ENCODE measurements at places on chromosomes 7 and 10.

DNA sequence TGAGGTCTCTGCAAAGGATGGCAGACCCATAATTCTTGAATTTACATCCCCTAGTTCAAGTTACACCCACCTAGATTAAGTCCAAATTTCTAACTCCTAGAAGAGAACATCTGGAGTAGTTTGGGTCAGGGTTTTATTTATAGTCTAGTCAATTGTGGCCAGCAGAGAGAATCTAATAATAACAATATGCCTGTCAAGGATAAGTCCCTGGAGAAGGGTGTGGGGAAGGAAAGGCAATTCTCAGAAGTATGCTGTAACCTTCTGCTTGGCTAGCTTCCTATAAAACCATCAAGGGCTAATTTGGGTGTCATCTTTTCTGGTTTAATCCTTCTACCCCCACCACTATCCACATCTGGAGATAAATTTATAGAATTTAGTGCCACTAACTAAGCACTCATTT lies 52.8 kb upstream of the SEMA3E start:
- DNase-seq, result no peak

DNA sequence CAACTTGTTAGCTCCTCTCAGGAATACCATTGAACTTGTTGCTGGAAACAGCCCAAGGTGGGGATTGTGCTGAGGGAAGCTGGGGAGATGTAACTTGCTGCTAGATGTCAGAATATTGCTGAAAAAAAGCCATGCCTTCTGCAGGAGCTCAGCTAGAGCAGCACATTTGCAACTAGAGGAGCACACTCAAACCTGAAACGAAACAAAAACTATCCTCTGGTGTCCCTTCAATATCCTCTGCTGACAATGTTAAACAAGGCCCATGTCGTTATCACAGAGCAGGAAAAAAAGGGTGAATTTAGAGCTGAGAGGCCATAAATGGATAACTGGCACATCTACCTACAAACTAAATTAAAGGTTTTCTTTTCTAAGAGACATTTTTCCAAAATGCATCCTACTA lies 53.7 kb upstream of the MACC1 start:
- no peak for DNase-seq

- DNase-seq, result no peak
Observed at GRCh38 chr7:26195867-26196657, 4.5 kb downstream of the HNRNPA2B1 start.

DNA sequence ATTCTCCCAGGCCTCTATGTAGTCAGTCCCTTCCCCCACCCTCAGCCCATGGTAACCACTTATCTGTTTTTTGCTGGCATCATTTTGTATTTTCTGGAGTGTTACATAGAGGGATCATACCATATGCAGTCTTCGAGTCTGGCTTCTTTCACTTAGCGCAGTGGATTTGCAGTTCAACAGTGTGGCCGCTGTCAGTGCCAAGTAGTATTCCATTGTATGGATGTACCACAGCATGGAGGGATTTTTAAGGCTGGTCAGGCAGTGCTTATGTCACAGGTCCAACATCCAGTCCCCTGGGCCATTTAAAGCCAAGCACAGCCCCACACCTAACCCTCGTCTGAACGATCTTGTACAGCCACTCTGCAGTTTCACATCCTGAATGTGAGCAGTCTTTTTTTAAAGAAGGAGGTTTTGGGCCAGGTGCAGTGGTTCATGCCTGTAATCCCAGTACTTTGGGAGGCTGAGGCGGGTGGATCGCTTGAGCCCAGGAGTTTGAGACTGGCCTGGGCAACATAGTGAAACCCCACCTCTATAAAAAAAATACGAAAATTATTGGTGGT lies 121.8 kb downstream of the CUX1 start:
- DNase-seq, result no peak

DNA sequence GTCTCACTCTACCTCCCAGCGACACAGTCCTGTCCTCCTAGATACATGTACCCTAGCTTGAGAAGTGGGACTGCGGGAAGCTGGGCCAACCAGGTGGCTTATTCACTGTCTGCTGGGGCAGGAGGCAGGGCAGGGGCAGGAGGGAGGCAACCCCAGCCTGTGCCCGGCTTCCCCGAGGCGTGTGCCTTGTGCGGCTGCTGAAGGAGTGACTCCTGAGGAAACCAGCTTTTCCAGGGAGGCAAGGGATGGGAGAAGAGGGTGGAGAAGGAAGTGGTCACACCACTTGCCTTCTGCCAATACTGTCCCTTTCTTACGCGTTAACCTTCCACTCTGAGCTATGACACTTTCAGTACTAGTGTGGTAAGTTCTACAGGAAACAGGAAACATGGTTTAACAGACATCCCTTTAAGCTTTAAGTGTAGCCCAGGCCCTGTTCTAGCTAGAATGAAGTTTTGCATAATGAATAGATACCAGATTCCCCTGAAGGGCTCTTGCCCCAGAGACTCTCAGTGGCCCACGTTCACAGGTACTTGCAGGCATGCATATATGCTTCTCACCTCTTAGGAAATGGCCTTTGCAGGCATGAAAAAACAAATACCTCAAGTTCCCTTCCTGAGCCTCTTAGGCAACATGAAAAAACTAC lies 40.6 kb downstream of the SYPL1 start:
- DNase-seq, result no peak

GRCh38 chr7:27747589-27748368 lies 7.8 kb downstream of the TAX1BP1 start:
- DNase-seq, result no peak

DNA sequence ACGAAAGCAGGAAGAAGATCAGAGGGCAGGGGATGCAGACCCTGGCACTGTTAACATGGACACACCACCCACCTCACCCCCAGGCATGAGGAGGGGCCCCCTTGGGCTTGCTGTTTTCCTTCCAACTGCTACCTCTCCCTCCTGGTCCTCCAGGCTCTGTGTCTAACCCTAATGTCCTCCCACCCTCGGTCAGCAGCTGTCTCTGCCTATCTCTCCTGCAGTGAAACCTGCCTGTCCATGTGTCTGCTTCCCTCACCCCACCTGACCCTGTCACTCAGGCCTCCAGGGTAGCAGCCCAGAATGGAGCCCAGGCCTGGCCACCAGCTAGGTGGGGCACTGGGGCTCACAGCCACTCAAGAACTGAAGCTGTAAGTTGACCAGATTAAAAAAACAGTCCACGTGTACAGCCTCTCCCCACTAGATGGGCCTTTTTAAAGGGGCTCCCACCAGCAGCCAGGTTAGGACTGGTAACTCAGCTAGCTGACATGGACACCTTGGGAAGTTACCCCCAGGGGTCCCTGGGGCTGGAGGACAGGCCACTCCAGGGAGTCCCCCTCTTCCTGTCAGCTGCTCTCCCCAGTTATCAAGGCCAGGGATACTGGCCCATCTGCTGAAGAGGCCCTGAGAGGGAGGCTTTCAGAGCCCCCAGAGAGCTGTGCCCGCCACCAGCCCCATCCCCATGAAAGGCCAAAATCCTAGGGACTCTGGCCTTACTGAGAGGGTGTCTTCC lies 1.5 kb downstream of the SMARCD3 start:
- no peak for DNase-seq

GRCh38 chr10:65130162-65130758 lies 1609.1 kb downstream of the REEP3 start:
- DNase-seq, result no peak

GRCh38 chr10:50322077-50322476 lies 70.8 kb upstream of the ASAH2 start:
- no peak for DNase-seq

DNA sequence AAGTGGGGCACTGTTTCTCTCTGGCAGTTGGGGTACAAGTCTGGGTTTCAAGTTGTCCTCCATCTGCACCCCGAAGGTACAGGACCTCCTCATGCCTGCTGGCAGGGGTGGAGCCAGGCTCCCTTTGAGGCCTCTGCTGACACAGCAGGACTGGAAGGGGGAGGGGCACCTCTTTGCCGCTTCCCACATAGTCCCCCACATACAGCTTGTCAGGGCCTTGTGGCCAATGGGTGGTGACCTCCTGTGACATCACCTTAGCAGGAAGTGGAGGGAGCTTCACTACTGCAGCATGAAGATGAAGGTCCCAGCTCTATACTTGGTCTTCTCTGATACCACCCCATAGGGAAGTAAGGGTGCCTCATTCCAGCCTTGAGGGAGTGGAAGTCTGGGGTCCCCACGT lies 167.8 kb downstream of the RAMP3 start:
- no peak for DNase-seq

- DNase-seq, result no peak
Observed at GRCh38 chr7:16531707-16532106, 5.1 kb downstream of the LRRC72 start.

DNA sequence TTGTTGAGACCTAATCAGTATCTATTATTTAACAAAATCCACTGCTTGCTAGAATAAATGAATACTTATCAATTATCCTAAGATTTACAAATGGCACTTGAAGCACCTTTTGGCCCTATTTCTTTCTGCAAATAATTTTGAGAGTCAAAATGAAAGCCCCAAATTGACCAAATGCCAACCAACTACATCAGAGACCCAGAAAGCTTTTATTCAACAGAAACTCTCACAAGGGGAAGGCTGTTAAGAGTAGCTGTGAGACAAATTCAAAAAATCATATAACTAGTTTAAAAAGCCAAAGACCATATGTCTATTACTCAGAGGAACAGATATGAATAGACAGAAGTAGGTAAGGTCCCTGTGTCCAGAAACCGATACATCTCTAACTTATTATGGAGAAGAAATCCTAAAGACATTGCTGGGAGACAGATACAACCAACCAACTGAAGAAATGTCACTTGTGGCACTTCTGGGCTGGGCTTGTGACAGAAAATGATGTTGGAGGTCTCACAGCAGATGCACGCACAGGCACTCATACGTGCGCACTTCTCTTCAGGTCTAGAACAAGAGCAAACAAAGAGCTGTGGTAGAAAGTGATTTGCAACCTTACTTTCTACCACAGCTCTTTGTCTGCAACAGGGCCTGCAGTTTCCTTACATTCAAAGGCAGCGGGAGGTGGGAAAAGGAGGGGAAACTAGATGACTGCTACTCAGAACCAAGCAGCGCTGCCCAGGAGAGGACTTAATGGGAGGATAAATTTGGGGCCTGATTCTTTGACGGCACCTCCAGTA lies 58.6 kb upstream of the KCNIP2 start:
- no peak for DNase-seq

DNA sequence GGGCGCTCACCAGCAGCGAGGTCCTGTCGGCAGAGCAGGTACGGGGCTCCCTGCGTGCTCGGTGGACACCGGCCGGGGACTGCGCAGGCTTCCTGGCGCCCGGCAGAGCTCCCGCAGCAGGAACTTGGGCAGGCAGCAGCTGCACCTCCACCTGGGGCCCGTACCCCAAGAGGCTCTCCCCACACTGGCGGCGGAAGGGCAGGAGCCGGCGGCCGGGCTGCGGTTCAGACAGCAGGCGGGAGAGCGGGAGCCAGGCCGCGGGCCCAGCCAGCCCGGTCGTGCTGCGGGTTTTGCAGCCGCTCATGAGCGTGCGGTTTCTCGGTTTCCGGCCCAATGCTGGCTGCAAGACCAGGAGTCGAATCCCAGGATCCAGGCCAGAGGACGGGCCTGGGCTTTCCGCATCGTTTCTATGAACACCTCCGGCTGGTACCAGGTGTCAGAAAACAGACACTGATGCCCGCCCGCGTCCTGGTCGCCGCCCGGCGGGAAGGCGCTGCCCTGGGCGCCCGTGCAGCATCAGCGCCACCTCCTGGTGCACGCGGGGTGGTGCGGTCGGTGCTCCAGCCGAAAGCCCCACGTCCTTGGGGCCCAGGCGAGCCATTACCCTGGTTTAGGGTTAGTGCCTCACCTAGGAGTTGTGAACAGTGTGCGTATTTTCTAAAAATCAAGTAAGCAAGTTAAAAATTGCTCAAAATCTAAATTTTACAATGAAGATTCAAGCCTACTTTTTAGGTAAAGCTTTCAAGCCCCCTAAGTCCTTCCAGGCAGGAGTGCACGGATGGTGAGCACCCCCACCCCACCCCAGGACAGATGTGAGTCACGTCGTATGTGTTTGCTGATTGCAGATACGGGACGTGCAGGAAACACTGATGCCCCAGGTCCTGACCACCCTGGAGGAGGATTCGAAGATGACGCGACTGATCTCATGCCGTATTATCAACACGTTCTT lies 47.4 kb upstream of the PRKAR1B start:
- DNase-seq, result no peak

DNA sequence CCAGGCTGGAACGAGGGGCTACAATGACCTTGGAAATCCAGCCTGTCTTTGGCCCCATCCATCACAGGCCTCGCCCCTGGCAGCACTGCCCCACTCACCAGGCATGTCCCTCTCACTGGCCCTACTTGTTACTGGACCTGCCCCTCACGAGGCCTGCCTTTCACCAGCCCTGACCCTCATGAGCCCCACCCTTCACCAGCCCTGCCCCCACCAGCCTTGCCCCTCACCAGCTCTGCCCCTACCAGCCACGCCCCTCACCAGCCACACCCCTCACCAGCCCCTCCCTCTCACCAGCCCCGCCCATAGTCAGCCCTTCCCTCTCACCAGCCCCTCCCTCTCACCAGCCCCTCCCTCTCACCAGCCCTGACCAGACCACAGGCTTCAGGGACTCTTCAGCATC lies 57.8 kb downstream of the COL26A1 start:
- DNase-seq, result no peak

DNA sequence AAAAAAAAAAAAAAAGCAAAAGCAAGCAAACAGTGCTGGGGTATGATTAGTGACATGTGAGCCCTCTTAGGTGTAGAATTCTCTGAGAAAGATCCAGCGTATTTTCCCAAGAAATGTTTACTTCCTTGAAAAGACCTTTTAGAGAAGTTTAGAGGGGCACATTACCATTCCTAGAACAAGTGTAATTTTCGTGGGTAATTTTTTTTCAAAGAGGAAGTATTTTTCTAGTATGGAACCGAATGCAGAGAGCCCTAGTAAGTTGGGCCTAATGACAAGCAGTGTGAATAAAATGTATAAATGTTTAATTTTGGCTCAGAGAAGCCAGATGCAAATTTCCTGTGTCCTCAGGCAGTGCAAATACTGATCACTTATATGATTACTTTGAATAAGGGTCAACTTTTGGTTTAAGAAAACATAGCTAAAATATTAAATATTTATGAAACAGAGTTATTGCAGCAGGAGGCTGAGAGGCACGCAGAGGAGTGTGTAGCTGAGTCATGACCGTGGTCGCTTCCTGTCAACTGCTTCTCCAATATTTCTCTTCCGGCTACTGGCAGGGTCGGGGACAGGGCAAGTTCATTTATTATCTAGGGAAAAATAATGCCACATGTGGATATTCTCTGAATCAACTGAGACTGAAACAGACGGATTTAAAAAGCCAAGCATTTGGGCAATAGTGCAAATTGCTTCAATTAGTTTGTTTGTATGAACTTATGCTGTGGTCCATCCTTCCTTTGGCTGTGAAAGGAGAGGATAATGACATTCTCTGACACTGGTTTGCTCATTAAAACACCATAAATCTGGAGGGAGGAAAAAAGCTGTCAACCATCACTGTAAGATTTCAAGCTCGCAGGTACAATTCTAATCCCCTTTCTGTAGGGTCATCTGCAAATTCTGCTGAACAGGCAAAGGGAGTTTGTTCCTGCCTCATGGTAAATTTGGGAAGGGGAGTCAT lies 495.2 kb downstream of the GLRX3 start:
- no peak for DNase-seq

GRCh38 chr7:98881561-98882315 lies 3.4 kb downstream of the TRRAP start:
- no peak for DNase-seq

DNA sequence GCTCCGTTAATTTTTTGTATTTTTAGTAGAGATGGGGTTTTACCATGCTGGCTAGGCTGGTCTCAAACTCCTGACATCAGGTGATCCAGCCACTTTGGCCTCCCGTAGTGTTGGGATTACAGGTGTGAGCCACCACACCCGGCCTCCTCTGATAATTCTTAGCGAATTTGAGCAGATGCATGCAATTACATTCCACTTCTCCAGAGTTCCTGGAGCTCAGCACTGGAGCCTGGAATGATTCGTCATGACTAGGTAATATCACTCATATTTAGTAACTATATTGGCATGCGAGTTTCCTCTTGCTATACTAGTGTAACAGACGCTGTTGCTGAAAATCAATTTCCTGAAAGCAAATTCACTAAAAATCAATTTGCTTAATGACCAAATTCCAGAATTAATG lies 86.8 kb downstream of the MKX start:
- no peak for DNase-seq

All from NCI-H2081 (cell line).